Stimulated activated CD4-positive, alpha-beta T cell treated with anti-CD3 and anti-CD28 coated beads, Interleukin-15, amount 100 ng/mL, for 48 hours (primary cell): ENCODE measurements at places on chromosomes 13 and 19.
A peak's percentile ranks its signal among the peaks of the same experiment; 100 is the strongest.

DNA sequence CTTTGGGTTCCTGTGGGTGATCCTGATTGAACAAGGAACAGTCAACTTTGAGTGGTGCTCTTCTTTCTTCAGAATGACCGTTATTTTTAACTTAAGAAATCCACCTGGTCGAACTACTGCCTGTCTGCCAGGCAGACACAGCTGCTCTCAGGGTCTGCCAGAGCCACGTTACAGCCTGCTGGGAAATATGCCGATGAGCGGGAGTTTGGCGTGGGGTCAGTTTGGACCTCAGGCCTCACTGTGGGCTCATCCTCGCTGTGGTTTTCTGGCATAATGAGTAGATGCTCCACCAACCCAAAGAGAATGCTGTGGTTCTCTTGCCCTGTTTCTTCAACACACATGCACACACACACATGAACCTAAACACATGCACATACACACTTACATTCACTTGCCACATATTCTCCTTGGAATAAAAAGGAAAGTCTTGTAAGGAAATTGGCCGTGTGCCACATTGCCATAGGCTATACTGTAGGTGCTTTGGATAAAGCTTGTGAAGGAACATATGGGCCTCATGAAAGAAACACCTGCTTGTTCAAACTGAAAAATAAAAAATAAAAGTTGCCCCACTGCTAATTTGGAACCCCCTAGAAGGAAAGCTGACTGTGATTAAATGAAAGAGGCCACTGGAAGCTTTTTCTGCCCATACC, 598.7 kb upstream of the KLF12 start:
- DNase-seq = no peak

- DNase-seq = no peak
Measured at GRCh38 chr13:22162889-22163288, 492.0 kb downstream of the FGF9 start.

DNA sequence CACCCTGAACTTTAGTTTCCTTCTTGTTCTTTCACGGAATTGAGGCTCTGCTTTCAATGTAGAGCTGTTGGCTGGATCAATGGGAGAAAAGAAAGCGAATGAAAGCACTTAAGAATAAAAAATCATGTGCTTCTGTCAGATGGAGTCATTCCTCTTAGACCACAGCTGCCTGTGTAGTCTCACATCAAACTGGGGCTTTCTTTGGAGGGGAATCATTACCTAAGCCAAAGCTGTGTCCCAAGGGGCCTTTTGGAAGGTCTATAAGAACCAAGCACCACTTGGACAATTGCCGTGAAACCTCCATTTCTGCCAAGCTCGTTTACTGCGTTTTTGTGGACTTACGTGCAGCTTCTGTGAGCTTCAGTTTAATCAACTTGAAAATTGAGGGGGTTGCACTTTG, 44.2 kb upstream of the RNF113B start:
- no peak for DNase-seq

DNA sequence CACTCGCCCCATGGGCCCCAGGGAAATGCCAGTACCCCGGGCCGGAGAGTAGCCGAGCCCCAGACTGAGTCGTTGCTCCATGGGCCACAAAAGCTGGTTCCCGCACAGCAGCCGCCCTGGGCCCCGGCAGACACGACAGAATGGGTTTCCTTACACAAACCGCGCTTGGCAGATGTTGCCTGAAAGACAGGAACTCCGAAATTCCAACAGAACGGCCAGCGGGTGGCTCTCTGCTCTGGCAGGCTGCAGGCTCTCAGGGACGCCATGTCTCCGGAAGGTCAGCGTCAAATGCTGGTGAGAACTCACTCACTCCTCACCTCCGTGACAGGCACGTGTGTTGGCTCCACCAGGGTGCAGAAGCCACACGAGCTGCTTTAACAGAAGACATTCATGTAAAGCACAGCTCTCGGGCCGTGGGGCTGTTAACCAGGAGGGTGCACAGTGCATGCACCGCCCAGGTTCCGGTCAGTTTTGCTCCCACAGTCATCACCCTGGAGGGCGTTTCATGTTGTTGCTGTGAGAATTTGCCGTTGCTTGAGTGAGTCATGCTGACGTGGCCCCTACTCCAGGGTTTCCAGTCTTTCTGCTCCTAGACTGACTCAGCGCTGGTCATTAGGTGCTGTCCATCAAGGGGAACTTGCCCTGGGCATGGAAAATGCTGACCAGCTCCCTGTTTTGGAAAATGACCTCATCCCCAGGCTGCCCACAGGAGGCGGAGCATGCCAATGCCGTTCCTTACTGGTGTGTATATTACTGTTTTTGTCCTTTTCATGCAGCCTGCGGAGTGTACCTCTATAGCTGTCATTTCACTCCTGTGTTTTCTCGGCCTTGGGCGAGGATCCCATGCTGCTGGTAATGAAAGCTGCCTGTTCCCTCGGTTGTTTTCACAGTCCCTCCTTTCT, 44.8 kb downstream of the ANKRD10 start:
- peak; percentile 15 for DNase-seq

DNA sequence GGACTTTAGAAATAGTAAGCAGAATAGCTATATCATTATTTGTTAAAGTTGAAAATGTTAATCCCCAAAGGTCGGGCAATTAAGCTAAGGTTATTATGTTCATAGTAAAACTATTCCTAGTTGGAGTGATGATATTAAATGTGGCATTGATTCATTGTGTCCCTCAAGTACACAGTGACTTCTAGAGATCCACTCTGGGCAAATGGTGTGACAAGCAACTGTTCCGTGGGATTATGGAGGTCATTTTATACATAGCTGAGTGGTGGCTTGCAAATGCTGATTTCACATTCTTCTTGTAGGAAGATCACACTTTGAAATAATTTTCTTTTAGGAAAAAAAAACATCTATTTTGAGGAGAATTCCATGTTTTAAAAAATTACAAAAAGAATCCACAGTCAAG, 317.8 kb downstream of the ATP8A2 start:
- DNase-seq = no peak

DNA sequence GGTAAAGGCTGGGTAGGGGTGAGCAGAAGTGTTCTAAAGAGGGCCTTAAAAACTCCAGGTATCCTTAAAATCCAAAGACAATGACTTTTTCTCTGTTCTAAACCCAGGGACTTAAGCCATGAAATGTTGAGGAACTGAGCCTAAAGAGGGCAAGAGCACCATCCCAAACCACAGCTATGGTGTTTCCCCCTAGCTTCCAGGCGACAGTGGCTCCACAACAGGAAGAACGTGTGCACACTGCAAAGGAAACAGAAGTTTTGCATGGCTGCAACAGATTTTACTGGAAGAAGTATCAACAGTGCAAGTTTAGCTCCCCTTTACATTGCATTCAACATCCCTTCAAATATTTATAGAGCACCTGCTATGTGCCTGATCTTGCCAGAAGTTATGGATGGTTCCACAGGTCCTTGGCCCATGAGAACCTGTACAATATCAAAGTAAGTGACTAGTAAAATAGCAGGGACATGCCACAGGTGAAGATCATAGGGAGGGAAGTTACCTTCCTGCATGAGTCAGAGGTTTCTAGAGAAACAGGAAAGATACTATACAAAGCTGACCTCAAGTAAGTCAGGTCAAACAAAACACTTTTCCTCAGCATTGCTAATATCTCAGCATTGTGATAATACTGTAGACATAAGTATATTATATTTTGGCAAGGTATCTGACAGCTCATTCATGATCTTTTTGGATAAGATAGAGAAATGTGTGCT, 8.4 kb upstream of the KCTD12 start:
- no peak for DNase-seq

- DNase-seq = no peak
Measured at GRCh38 chr13:33744589-33745369, 73.2 kb upstream of the RFC3 start.

GRCh38 chr13:62371737-62372136, 956.1 kb upstream of the PCDH20 start:
- DNase-seq = no peak

DNA sequence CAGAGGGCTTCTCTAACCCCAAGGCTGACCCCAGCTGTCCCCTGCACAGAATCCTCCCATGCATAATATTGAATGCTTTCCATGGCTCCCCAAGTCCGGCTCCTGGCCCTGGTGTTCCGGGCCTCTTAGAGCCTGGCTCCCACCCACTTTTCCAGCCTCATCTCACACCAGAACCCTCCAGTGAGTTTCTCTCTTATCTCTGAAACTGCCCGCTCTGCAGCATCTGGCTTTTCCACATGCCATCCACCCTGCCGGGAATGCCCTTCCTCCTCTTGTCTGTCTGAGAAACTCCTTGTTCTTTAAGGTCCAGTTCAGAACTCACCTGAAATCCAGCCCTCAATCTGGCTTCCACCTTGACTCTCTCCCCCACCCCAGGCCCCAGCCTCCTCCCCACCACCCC, 6.8 kb downstream of the SYNGR4 start:
- no peak for DNase-seq

DNA sequence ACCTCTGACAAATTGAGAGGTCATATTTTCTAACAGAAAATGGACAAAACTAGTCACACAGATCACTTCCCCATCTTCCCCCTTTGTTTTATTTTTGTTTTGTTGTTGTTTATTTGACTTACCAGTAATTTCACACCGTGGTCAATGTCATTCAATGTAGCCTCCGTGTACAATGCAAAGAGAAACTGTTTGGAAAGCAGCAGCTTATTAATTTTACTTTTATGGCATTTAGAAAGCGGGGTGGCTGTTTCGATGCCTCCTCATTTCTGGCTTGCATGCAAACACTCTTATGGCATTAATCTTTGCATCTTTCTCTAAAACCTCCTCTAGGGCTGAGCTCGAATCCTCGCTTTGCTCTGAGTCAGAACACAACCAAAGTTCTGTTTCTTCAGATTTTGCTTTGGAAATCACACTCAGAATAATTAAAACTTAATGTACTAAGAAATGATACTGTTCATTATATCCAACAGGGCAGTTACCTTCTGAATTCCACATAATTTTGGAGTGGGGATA, 77.0 kb downstream of the ZNF536 start:
- DNase-seq = no peak

DNA sequence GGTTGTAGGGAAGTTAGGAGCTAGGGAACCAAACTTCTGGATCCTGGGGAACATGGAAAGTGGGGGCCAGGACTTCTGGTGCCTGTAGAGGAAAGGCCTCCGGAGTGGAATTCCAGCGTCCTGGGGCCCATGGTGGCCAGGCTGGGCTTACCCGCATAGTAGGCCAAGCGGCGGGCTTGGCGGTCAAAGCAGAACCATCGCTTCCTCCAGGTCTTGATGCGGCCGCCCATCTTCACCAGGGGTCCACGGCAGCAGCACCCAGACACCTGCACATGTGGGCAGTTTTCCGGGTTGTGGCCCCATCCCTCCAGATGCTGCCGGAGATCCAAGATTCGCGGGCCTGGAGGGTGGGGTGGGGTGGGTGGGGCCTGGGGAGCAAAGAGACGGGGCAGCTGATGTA, 13.8 kb upstream of the LYPD3 start:
- DNase-seq = no peak

GRCh38 chr19:51070334-51071094, 5.6 kb upstream of the KLK13 start:
- no peak for DNase-seq

GRCh38 chr19:41302624-41303351, 7.2 kb upstream of the CCDC97 start:
- DNase-seq = peak; percentile 48

DNA sequence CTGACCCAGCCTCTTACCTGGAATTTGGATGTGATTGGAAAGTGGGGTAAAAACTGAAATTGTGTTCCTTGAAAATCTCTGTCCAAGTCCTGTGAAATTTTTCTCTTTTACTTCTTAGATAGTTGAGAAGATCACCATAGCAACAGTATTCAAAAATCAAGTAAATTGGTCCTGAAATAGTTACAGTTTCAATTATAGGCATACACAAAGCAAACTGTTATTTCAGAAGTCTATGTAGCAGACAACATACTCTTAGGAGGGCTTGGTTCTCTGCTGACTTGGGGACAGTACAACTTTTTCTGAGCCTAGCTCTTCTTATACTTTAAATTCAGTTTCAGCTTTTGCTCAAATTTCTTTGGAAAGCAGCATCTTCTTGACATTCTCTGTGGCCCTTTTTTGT, 38.6 kb upstream of the URAD start:
- no peak for DNase-seq

DNA sequence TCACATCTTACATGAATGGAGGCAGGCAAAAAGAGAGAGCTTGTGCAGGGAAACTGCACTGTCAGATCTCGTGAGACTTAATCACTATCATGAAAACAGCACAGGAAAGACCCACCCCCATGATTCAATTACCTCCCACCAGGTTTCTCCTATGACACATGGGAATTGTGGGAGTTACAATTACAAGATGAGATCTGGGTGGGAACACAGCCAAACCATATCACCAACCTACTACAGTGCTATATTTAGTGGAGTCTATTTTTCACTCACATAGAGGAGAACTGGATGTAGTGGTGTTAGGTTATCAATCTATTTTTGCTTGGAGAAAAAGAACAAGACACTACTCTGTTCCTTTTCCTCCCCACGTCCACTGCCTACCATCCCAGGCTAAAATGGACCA, 276.6 kb downstream of the KCTD12 start:
- no peak for DNase-seq

- DNase-seq = no peak
Measured at GRCh38 chr19:18711893-18712292, 28.4 kb downstream of the CRTC1 start.

DNA sequence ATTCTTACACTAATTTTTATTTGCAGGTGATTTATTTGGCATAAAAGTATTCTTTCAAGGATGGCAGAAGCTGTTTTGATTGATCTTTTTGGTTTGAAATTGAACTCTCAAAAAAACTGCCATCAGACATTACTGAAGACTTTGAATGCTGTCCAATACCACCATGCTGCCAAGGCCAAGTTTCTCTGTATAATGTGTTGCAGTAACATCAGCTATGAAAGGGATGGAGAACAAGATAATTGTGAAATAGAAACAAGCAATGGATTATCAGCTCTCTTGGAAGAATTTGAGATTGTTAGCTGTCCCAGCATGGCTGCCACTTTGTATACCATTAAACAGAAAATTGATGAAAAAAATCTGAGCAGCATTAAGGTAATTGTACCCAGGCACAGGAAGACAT, 1.2 kb downstream of the LACC1 start:
- no peak for DNase-seq

GRCh38 chr19:3319643-3320353, 46.6 kb upstream of the NFIC start:
- no peak for DNase-seq

GRCh38 chr13:26977541-26977940, 194.1 kb downstream of the USP12 start:
- no peak for DNase-seq

- DNase-seq = no peak
Measured at GRCh38 chr13:89003656-89004055, 1332.5 kb downstream of the SLITRK5 start.

DNA sequence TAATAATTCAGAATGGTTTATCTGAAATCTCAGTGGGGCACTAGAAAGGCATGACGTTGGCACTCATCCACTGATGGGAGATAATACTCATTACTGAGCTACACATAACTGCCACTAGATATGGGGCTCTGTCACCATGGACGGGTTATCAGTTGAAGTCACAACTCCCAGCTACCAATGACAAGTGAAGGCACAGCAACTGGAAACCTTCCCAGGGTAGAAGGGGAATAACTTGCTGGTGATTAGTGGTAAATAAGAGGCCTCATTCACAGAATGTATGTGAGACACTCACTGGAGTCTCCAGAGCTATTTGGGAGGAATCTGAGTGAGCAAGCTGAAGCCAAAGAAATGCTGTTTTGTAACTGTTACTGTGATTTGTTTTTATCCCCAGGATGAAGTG, 249.6 kb downstream of the ENOX1 start:
- DNase-seq = no peak
